HuH-7.5 (cell line): ENCODE measurements at places on chromosomes 4 and X.

DNA sequence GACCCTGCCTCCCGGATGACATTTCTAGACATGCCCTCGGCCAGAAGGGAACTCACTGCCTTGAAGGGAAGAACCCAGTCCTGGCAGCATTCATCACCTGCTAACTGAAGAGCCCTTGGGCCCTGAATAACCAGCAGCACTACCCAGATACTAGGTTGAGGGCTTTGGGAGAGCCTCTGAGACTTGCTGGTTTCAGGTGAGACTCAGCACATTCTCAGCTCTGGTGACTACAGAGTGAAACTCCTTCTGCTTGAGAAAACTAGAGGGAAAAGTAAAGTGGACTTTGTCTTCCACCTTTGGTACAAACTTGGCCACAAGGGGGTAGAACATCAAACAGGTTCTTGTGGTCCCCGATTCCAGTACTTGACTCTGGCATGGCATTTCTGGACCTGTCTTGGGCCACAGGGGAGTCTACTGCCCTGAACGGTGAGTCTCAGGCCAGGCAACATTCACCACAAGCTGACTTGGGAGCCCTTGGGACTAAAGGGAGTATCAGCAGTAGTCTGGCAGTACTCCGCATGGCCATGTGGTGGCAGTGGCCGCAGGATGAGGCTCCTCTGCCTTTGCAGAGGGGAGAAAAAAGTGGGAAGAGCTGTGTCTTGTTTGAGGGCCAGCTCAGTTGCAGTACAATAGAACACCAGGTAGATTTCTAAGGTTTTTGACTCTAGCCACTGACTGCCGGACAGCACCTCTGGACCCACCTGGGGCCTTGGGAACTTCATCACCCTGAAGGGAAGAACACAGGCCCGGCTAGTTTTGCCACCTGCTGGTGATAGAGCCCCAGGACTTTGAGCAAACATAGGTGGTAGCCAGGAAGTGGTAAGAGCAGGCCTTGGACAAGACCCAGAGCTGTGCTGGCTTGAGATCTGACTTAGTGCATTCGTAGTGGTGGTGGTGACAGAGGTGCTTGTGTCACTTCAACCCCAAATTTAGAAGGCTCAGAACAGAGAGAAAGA is 414.8 kb downstream of the OPHN1 start:
- DNase-seq = no peak

DNA sequence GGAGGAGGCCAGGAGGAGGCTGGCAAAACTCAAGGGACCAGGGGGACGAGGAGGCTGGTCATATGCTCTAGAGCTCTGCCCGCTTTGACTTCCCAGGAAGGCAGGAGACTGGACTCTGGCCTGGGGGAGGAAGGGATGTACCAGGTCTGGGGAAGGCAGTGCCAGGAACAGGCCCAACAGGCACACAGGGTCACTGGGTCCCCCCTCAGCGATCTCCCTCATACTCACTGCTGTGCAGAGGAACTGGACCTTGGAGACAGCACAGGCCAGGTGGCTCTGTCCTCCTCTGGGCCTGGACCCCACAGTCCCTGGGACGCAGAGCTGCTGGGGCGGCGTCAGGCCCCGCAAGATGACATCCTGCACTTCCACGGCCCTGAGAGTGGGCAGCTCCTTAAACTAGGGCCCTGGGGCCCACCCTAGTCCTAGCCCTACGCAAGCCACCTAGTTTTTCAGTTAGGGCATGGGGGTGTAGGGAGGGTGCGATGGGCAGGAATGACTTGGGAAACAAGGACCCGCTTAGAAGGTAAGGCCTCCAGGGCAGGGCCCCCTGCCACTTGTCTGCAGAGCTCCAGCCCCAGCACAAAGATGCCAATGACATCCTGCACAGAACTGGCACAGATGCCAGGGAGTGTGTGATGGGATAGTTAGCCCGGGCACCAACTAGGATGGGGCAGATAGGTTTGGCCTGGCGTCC is 59.5 kb downstream of the HTRA3 start:
- DNase-seq = no peak

DNA sequence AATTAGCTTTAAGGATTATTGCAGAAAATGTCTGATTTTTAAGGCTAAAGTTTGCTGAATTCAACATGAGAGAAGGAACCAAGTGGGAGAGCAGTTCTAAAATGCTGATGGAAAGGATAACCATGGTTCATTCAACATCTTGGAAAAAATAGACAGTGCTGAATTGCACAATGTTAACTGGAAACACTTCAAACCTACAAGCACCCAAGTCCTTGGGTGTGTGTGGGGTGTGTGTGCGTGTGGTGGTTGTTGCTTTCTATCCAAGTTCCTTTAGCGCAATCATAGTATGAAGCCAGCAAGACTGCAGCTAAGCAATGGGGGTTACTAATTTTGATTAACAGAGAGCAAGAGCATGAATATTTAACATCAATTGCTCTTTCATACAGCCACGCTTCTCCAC is 29.3 kb upstream of the SCOC start:
- DNase-seq = no peak

DNA sequence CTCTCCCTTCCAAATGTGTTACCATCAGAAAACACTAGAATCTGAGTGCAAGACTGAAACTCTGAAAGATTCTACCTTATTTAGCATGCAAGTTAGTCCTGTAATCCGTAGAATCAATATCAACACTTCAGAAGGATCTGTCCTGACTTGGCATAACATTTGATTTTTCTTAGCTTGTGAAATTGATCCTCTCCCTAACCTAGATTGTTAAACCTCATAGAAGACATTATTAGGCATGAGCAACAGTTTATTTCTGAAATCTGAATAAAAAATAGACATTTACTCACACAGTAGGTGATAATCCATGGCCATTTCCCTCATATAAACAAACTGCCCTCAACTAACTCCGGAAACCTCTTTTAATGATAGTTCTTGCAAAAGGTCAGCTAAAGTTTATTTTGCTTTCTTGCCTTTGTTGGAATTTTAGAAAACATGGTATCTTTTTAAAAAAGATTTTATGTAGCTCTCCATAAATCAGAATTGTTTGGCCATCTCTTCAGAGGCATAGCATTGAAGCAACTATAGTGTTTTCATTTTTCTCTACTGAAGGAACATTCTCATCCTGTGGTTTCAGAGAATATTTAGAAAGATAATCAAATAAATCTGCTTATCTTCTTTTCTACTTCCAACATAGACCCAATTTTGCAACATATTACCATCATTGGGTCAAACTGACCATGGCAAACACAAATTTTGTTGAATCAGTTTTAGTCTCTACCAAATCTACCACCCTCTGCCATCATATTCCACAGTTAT is 38.5 kb upstream of the PDLIM5 start:
- no peak for DNase-seq

DNA sequence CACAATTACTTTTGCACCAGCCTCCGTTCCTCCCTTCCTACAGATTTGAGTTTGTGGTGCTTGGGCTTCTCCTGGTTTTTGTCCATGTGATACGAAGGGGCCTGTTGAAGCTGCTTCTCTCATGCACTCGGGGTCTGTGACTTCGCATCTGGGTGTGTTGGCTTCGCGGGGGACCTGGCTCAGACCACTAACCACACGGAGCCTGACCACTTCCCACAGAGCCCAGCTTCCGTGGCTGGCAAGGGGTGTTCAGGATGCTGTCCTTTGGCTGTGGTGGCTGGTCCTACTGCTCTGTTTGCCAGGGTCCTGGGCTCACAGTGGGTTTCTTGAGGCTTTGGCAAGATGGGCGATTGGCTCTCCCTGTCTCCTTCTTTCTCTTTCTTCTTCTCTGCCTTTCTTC is 19.8 kb upstream of the XG start:
- no peak for DNase-seq

DNA sequence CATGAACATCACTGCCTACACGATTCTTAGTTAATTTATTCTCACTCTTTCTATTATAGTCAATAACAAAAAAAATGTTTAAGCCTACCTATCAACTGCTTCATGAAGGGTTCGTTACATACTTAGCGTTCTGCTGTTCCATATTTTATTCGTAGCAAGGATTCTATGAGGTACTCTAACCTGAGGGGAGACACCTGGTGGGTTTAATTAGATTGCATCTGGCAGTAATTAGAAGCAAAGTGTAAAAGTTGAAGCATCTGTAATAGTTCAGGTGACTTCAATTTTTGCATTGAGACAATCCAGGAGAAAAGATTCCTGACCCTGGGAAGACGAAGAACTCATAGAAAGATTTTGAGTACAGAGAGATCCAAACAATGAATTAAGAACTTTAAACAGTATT is 1655.8 kb upstream of the TENM3 start:
- peak; percentile 0 for DNase-seq

GRCh38 chr4:10273030-10273429 is 156.4 kb upstream of the WDR1 start:
- DNase-seq = no peak

- no peak for DNase-seq
Observed at GRCh38 chrX:75131973-75132627, 24.0 kb downstream of the ABCB7 start.

- no peak for DNase-seq
Observed at GRCh38 chr4:188960411-188961093, 821.3 kb downstream of the TRIML1 start.

- DNase-seq = no peak
Observed at GRCh38 chr4:125021189-125021588, 293.6 kb upstream of the FAT4 start.

DNA sequence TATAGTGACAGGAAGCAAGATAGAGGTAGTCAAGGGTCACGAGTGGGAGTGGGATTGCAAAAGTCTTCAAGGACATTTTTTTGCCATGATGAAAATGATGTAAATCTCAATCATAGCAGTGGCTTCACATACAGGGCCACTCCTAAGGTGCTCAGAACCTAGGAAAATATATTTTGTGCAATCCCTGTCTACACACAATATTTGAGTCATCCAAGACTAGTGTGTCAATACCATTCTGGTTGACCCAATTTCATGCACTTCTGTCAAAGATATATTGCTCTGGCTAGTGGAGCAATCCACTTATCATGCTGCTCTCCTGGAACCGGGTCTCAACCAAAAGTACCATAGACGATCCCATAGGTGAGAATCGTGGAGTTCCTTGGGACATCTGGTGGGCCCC is 24.2 kb upstream of the XPNPEP2 start:
- DNase-seq = no peak

- no peak for DNase-seq
Observed at GRCh38 chr4:106366026-106366425, 2.6 kb downstream of the GIMD1 start.

DNA sequence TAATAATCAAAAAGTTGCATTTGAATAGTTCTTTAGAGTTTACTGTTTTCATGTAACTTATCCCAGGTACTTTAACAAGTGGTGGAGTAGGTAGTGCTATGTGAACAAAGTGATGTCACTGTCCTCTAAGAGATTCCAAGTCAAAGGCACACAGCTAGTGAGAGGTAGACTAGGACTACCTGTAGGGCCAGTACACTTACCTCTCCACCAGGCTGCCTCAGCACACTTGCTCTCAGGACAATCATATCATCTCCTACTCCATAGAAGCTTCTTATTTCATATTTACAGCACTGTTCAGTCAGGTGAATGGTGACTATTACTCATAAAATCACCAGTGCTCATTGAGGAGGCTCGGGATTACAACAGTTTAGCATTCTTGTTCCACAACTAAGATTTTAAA is 173.0 kb upstream of the EMCN start:
- DNase-seq = no peak

DNA sequence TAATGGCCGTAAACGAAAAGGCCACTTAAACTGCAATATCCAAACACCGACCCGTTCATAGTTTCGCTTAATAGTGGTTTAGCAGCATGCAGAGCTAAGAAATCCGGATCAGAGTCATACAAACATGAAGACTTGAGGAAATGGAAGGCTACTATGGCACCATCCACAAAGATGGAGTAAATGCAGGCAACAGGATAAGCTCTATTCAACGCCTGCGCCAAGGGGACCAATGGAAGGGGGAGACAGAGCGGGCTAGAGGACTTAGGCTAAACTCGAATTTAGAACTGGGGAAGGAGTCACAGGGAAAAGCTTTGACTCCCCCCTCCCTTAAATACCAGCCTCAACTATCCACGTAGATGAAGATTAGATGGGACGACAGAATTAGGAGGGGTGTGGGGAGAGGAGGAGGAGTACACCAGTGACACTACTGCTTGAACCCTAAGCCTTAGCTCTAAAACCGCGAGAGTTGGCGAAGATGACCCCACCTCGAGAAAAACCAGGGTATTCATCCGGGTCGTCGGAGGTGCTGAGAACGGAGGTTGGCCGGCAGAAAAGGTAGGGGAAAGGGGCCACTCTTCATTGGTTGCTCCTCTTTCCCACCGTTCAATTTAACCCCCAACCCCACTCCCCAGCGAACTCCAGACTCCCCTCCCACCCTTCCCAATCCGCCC is 3.5 kb downstream of the HUWE1 start:
- DNase-seq = peak; percentile 13

- no peak for DNase-seq
Observed at GRCh38 chrX:68411729-68412128, 21.6 kb downstream of the OPHN1 start.

DNA sequence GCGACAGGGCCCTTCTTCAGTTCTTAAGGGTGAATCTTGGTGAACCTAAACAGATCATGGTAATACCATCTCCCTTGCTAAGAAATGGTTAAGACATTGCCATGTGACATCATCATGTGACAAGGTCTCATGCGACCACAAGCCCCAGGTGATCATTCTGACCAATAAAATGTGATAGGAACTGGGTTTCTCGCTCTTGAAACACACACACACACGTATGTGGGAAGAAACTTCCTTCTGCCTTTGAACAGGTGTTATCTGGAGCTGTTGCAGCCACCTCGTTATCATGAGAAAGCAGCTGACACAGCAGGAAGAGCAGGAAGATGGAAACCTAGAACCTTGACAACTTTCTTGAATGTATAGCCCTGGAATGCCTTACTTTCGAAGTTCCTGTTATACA is 10.2 kb downstream of the SOD3 start:
- DNase-seq = no peak
